ENCODE measurements at places on chromosomes 2 and 18.

GRCh38 chr2:164456619-164457018, 164.7 kb downstream of the GRB14 start:
- DNase-seq = no peak

DNA sequence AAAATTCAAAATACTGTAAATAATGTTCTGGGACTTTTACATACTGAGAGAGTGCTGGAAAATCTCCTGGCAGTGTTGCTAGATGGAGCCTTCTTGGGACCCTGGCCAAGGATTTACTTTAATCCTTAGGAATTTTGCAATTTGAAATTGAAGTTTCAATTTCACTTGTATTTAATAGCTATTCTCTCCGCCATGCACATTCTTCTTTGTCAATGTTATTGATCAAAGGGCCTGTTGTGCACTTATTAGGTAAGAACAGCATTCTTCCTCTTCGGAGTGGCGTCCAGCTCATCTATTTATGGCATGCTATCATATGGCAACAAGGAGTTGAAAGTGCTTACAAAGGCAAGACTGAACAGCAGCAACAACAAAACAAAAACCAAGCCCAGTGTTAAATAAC, 40.1 kb upstream of the SOS1 start:
- DNase-seq = no peak

DNA sequence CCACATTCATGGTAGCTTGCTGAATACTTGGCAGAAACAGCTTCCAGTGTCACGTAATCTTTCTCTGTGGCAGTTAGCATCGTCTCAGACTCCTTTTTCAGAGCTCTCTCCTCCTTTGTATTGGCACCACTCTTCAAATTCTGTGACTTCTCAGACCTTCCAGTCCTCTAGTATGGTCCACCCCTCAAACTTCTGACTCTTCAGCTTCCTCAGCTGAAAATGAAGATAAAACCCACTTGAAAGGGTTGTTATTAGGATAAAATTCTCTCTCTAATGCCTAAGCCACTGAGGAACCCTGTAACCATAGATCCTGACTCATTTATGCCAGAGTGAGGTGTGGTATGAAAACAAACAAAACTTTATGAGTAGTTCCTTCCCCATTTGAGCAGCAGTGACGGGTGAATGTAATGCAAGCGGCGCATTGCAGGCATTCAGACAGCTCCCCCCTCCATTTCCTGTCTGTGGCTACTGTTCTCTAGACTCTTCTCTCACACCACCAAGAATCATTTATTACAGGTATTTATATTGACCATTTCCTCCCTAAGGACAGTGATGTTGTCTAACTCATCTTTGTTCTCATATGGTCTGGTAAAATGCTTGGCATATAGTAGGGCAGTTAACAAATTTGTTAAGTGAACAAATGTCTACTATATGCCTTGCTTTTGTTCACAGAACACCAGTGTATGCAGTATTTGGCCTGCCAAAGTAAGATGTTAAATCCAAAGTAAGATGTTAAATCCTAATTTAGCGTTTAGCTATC, 35.3 kb downstream of the GALNT1 start:
- DNase-seq = peak; percentile 81

- no peak for DNase-seq
These were observed 27.5 kb downstream of the ZNF516 start for GRCh38 chr18:76467371-76468190.

- DNase-seq = no peak
These were observed 408.5 kb downstream of the FBXO15 start for GRCh38 chr18:73739098-73739497.

DNA sequence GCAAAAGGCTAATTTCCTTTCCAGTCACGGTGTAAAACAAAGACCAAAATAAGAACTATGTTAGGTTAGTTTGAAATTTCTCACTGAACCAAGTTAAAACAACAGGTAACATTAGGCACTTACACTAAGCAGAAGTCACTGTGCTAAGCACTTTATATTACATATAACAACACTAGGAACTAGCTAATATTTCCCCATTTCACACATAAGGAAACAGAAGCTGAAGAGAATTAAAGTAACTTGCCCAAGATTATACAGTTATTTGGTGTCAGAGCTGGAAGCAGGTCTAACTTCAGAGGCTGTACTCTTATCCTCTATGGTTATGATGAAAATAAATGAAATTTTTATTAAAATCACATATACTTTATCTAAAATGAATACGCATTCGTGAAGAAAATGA, 5.9 kb downstream of the ITSN2 start:
- DNase-seq = no peak

- DNase-seq = no peak
These were observed 68.0 kb downstream of the NPAS2 start for GRCh38 chr2:100887713-100888495.

GRCh38 chr2:20665243-20666004, 1.5 kb upstream of the GDF7 start:
- peak; percentile 71 for DNase-seq

GRCh38 chr2:69022548-69022947, 9.6 kb downstream of the ANTXR1 start:
- no peak for DNase-seq

All from posterior vena cava (tissue), 2 donors.